ENCODE measurements at places on chromosomes 2 and 18. TPM values are rescaled to one million over a fixed set of nuclear protein-coding genes. Genes with fewer than 3 reads are reported as not detected.

DNA sequence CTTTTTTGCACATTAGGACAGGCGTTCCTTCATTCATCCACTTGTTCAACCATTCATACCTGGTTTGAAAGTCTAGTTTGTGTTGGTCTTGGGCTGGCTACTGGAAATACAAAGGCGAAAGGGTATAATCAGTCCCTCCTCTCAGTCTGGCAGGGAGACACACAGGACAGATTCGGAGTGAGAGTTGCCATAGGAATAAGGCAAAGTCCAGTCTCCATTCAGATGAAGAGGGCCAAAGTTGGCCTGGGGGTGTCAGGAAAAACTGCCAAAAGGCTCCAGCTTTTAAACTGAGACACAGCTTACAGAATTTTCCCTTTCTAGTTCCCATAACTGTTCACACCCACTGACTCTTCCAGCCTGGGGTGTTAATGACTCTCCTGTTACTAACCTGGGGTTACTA is 96.3 kb upstream of the AQP4 start:
- DNase-seq: no peak

GRCh38 chr18:33232318-33232626 is 208.2 kb downstream of the CCDC178 start:
- DNase-seq: no peak

- DNase-seq: no peak
Observed at GRCh38 chr2:20884829-20885228, 61.9 kb upstream of the LDAH start.

FBXO48 gene
- 0.43 TPM for total RNA-seq

AFF3 gene
- total RNA-seq: 2.6 TPM

ACTG2 gene
- 0.52 TPM for total RNA-seq

All from activated T-cell treated with anti-CD3 and anti-CD28 coated beads, Interleukin-2, amount 50 U/mL, for 4 hours (primary cell).